Stimulated activated CD4-positive, alpha-beta T cell treated with anti-CD3 and anti-CD28 coated beads, Interleukin-4, amount 100 ng/mL, for 24 hours (primary cell): ENCODE measurements at places on chromosomes 7 and 10.

- no peak for DNase-seq
These were observed 20.0 kb downstream of the UNC5B start for GRCh38 chr10:71232089-71232998.

- no peak for DNase-seq
These were observed 508 bp upstream of the TECPR1 start for GRCh38 chr7:98252425-98253054.

- DNase-seq: no peak
These were observed 170.1 kb upstream of the INHBA start for GRCh38 chr7:41872966-41873365.

DNA sequence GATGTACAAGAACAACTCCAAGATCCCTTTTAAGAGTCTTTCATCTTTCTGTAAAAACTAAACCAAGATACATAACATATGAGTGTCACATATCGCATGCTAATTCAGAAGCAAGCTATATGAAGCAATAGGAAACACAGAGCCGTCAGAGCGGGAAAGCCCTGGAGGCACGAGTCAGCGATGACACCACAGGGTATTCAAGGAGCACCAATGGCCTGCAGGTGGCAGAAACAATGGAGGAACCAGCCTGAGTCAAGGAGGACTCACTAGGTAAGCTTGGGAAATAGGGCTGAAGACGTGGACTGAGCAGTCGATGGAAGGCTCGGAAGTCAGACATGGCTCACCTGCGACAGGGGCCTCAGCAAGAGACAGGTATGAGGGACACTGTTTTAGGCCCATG lies 214.4 kb downstream of the FAM107B start:
- DNase-seq: peak; percentile 76

GRCh38 chr7:28785041-28785995 lies 172.8 kb downstream of the TRIL start:
- no peak for DNase-seq

GRCh38 chr7:17044861-17045260 lies 163.1 kb upstream of the AGR3 start:
- no peak for DNase-seq

GRCh38 chr10:131928248-131929095 lies 27.7 kb downstream of the PPP2R2D start:
- peak; percentile 51 for DNase-seq

GRCh38 chr10:68601501-68602265 lies 41.5 kb downstream of the TET1 start:
- no peak for DNase-seq

- no peak for DNase-seq
These were observed 35.8 kb downstream of the ADRB1 start for GRCh38 chr10:114079421-114079820.

GRCh38 chr10:127418536-127419168 lies 130.5 kb upstream of the NPS start:
- DNase-seq: no peak

- no peak for DNase-seq
These were observed 158.1 kb upstream of the PHF14 start for GRCh38 chr7:10815546-10815945.

- DNase-seq: no peak
These were observed 8.5 kb downstream of the ITPRIP start for GRCh38 chr10:104329735-104330134.

- DNase-seq: no peak
These were observed 38.0 kb downstream of the CSGALNACT2 start for GRCh38 chr10:43176271-43176670.

- no peak for DNase-seq
These were observed 111.0 kb downstream of the GRID1 start for GRCh38 chr10:86255405-86256251.

DNA sequence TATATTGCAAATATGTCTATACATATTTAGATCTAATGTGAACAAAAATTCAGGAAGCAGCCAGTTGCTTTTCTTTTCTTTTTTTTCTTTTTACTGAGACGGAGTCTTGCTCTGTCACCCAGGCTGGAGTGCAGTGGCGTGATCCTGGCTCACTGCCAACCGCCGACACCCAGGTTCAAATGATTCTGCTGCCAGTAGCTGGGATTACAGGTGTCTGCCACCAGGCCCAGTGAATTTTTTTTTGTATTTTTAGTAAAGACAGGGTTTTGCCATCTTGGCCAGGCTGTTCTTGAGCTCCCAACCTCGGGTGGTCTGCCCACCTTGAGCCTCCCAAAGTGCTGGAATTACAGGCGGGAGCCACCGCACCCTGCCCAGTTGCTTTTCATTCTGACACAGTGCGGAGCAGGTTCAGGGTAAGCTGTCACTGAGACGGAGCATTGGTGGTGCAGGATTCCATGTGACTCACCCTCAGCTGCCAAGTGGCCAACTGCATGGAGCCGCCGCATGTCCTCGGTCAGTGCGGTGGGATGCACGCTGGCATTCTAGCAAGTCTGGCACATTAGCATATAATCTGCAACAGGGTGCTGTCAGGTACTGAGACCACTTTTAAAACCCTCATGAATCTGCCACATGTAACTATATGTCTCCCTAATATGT lies 362.7 kb downstream of the DNAJB6 start:
- no peak for DNase-seq

DNA sequence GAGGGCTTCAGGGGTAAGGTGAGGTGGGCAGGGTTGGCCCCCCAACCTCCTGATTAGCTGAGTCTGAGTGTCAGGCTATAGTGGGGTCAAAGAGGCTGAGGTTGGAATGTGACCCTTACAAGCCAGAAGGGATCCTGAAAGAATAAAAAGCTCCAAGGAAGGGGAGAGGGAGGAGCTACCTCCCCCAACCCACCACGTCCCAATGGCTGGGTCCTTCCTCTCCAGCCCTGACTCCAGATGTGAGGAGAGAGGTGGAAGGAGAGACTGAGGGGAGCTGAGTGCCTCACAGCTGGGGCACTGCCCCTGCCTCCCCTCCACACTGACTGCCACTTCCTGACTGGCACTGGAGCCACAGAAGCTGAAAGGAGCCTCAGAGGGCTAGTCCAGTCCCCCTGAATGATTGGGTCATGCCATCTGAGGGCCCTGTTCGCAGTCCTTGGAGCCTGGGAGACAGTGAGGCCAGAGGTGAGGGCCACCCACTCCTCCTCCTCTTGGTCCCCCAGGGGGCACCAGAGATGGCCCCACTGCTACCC lies 20.6 kb downstream of the IMPDH1 start:
- no peak for DNase-seq

GRCh38 chr7:101315336-101315735 lies 6.3 kb downstream of the IFT22 start:
- peak; percentile 57 for DNase-seq

GRCh38 chr7:2471396-2471795 lies 4.8 kb downstream of the GRIFIN start:
- no peak for DNase-seq

DNA sequence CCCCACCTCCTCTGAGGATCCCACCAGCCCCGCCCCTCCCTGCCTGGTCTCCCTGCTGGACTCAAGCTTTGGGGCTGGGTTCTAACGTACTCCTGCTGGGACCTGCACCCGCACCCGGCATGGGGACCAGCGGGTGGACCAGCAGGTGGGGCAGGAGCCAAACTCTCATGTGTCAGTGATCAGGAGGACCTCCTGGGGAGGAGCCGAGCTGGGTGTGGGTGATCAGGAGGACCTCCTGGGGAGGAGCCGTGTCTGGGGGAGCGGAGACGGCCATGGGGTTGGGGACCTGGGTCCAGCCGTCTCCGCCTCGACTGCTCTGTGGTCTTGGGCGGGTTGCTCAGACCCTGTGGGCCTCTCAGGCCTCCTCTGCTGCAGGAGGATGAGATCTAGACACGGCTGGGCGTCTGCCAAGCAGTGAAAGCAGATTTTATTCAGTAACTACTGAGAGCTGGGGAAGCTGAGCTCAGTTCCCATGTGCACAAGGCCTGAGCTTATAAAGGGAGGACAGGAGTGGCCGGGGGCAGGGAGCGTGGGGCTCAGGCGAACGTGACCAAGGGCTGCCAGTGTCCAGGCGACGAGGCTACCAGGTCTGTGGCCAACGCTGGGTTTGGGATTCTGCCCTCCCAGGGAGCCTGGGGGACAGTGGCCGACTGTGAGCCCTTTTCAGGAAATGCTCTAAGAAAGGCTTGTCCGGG lies 33.6 kb upstream of the UTF1 start:
- no peak for DNase-seq

GRCh38 chr10:2948127-2948854 lies 119.1 kb upstream of the PFKP start:
- peak; percentile 15 for DNase-seq

GRCh38 chr7:20558963-20559716 lies 56.3 kb upstream of the ABCB5 start:
- DNase-seq: no peak

DNA sequence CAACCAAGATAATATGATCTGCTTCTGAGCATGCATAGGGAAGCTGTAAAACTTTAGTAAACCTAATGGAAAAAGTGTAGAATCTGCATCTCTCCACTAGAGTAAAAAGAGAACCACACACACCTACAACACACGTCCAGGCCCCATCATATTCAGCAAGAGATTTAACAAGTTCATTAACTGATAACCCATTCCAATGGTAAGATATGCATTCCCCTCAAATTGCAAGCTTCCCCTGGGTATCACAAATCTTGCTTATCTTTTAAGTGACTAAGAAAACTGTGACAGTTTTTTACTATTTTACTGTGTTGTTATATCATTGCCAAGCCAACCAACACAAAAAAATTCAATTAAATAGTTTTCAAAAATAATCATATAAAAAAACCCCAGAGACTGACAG lies 8.0 kb downstream of the DPY19L1 start:
- no peak for DNase-seq

- no peak for DNase-seq
These were observed 6.0 kb upstream of the FAM170B start for GRCh38 chr10:49139846-49140195.

DNA sequence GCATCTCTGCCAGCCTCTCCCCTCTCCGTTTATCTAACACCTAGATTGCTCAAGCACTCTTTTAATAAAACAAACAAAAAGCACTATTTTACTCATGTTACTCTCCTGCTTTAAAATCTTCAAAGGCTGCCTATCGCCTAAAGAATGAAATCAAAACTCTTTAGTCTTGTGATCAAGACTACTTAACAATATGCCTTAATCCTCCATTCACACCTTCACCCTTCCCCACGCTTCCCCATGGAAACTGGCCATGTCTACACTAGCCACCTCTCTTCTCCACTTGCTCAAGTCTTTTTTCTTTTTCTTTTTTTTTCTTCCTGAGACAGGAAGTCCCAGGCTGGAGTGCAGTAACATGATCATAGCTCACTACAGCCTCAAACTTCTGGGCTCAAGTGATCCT lies 47.8 kb upstream of the TMEM213 start:
- no peak for DNase-seq

GRCh38 chr10:28627102-28627501 lies 50.2 kb upstream of the BAMBI start:
- no peak for DNase-seq

DNA sequence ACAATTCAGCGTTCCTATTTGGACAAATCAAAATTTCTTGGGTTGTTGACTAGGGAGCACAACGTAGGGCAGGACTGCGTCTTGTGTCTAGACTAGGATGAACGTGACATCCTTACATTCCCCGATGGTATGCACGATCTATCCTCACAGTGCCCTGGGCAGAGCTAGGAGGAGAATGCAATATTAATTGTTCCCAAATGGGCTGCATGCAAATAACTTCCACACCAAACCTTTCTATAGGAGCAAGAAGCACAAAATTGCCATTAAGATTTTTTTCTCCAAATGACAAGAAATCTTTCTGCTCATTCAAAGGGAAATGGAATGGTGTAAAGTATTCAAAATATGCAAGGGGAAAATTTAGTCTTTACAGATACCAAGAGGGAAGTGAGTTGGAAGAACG lies 21.4 kb upstream of the AQP1 start:
- DNase-seq: no peak

DNA sequence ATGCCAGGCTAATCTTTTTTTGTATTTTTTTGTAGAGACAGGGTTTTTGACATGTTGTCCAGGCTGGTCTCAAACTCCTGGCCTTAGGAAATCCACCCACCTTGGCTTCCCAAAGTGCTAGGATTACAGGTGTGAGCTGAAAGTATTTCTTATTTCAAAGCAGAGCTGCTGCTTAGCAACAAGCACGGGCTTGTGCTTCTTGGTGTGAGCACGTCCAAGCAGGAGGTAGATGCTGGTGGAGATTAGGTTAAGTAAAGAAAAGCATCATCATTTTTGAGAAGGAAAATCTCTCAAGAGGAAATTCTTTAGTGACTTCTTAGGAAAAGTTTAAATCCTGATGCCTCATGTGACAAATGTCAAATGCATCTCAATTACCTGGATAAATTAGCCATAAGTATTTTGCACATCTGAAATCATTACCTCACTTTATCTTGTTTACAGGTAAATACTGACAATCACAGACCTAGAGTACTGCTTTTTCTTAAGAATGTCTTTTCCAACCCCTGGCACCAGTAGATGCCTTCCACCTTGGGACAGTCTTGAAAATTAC lies 431.8 kb upstream of the FZD8 start:
- no peak for DNase-seq

GRCh38 chr7:98493030-98493778 lies 92.3 kb upstream of the BAIAP2L1 start:
- DNase-seq: no peak

DNA sequence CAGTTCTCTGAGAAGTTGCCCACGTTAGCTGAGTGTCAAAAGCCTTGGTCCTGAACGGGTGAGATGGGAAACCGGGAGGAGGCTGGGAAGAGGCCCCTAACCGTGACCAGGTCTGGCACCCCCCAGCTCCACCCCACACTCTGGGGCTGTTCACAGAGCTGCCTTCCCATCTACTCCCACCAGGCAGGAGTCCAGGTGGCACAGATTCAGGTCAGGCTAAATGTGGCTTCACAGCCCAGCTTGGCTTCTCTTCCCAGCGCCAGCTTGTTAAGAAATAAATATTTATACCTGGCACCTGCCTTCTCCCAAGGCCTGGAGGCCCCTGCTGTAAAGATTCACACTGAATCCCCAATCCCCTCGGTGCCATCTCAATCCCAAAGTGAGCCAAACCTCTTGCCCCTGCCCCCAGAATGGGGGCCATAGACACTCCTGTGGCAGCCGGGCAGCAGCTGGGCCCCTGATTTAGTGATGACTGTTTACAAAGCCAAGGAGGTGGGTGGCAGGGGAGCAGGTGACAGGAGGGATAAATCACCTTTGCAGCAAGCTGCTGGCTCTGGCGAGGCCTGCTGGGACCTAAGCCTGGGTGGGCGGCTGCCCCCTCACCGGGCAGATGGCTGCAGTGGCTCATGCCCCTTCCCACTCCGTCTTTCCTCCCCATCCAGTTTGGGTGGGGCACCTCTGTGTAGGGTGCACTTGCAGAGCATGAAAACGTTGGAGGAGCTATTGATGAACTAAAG lies 72.5 kb downstream of the GOLGA7B start:
- no peak for DNase-seq

- no peak for DNase-seq
These were observed 77.6 kb downstream of the DENND2A start for GRCh38 chr7:140562926-140563481.

DNA sequence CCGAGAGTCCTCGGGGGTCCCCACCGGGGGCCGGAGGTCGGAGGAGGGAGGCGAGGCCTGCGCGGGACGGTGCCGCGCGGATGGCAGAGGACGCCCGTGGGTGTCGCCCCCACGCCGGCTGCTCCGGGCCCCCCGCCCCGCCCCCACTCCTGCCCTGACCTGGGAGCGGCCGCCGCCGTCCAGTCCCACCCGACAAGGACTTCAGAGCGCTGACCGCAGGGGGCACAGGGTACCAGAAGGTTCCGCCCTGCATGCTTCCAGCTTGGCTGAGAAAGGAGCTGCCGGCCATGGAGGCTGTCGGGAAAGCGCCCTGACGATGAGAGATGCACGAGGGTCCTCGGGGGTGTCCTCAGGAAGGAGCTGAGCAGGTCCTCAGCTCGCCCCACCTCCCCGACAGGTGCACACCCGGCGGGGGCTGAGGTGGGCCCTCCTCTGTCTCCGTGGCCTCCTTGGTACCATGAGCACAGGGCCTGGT lies 57.0 kb upstream of the DNAJB6 start:
- no peak for DNase-seq
